ENCODE measurements at places on chromosomes 16 and 17.

DNA sequence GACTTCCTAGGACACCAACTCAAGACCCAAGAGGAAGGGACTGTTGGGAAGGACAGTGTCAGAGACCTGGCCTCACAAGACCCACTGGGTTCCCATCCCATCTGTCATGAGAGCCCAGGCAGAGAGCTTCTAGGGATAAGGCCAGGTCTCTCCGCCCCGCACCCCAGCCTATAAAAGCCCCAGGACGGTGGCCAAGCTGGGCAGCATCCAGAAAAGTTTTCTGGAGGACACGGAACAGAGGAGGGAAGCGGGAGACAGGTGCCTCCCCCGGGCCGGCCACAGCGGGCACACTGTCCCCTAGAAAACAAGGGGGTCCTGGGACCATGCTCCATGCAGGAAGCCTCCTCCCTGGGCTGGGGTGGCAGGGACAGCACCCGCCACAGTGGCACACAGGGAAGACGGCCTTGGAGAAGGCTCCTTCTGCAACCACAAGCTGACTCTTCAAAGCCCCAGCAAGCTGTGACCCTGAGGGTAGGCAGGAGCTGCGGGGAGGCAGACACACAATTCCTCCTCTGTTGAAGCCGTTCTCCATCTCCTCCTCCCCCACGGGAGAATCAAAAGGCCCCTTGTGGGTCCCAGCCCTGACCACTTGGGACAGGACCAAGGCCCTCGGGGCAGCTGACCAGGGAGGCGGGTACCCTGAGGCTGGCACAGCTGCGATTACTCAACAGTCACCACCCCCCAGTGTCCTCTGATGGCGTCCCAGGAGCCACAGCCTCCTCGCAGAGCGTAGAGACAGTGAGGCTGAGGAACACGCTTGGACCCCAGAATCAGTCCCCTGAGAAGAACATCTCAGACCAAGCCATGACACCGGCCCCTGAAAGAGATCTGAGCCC lies 26.1 kb downstream of the TRPV3 start:
- DNase-seq, result no peak

DNA sequence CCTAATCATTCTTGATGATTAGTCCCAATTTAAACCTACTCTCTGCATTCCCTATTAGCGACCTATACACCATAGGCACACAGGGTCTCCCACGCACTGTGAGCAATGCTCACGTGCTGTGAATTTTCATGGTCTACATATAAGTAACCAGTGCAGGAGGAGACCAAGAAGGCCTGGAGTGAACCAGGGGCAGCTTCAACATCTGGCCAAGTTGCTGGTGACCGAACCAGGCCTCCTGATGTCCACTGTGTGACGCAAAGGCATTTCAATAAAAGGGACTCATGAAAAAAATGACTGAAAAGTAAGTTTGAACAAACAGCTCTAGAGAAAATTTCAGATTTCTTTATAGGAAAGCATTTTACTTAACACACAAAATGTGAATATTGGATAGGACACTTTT lies 107.0 kb downstream of the ZFHX3 start:
- no peak for DNase-seq

DNA sequence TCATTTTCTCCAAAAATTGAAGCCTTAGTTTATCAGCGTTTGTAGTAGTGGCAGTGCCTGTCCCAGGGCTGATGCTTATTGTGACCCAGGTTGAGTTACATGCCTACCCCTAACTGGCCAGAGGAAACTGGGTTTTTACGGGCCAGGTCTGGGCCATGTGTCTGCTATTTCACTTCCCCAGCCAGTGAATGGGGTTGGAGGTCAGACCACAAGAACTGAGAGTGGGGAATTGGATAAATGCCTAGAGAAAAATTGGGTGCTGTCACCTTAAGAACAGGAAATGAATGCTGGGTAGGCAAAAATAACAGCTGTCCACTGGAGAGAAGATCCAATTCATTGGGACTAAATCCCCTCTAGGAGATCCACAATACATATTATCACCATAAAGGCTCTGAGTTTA lies 5.2 kb downstream of the ADPRM start:
- DNase-seq, result no peak

GRCh38 chr17:8927395-8927794 lies 38.1 kb downstream of the PIK3R5 start:
- DNase-seq, result no peak

- no peak for DNase-seq
Observed at GRCh38 chr16:72788269-72788809, 259.6 kb downstream of the ZFHX3 start.

DNA sequence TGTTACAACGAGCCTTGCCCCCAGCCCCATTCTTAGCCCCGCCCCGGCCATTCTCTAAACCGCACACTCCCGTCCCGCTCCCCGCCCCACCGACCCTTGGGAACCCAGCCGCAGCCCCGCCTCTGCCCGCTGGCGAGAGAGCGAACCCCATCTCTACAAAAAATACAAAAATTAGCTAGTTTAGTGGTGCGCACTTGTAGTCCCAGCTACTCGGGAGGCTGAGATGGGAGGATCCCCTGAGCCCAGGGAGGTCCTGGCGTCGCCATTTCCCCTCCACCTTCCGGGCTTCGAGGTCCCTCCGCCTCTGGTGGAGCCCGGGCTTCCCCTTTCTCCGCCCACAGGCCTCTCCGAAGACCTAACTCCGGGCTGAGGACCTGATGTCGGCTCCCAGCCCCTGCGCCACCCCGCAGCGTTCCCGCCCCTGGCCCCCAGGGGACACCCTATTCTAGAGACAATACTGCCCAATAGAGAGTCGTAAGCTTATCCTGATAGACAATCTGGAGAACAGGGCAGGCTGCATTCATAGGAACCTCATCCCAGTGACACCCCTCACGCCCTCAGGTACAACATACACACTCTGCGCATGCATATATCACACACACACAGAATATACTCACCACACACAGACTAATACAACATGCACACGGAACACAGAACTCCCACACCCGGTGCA lies 480 bp upstream of the PROCA1 start:
- peak; percentile 64 for DNase-seq

- no peak for DNase-seq
Observed at GRCh38 chr17:9872852-9873251, 32.2 kb downstream of the RCVRN start.

DNA sequence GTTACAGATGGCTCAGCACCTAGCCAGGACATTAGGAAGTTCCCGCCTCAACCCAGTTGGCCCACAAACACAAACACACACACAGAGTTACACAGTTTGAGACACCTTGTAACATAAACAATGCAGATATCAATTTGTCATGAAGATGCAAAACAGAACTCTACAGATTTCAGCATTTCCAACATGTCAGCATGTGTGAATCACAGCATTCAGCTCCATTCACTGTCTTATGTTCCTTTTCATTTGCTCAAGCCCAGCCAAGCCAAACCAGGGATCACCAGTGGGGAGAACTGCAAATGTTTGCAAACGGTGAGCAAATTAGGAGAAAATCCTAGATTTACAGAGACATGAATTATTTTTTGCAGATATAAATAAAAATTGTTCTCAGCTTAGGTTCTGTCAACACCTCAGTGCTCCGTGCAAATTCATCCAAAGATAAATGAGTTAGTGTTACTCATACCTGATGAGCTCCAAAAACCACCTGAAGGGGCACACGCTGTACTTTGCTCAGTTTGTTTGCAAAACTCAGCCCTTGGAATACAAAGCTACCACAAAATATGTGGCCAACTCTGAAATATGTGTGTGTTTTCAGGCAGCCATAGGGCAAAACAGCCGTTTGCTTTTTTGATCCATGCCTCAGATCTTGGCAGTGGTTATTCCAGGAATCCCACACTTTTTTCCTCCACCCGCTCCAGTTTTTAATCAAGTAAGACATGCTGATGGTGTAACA lies 16.3 kb upstream of the COX10 start:
- DNase-seq, result no peak

DNA sequence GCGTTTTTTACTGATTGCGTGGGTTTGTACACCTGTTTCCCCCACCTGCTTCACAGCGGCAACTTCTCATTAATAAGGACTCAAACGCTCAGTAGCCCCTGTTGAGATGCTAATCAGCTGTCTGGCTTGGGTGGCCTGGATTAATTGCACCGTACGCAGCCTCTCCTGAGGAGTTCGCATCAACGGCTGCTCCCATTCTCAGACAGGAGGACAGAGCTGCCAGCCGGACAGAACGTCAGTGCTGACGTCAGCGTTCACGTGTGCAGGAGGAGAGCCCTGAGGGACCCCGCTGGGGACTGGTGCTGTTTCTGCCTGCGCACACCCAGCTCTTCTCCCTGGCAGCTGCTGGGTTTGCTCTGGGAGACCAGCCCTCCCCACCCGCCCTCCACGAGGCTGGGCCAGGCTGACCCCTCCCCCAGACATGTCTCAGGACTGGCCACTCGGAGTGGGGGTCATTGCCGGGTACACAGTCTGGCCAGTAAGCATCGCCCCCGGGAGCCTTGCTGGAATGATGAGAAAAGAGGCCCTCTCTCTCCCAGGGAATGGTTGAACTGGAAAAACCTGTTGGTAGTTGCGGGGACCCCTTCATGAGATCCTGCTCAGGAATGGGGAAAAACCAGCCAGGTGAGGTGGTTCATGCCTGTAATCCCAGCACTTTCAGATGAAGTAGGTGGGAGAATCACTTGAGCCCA lies 5.7 kb upstream of the BANP start:
- no peak for DNase-seq

- DNase-seq, result no peak
Observed at GRCh38 chr17:18950346-18950745, 1.6 kb upstream of the SLC5A10 start.

DNA sequence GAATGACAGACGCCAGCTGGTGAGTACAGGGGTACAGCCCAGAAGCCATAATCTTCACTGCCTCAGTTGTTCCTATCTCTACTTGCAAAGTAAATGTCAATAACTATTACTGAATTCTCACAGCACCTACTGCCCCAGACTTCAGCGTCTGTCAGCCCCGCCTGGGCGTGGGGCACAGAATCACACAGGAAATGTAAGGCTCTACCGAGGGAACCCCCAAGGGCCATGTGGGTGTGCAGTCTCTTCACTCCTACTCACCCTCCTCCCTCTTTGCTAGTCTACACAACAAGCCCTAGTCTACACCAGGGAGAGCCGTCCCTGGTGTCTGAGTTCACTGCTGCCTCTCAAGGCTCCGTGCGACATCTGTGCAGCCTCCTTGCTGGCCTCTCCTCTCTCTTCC lies 4.5 kb downstream of the NPTX1 start:
- DNase-seq, result no peak

GRCh38 chr16:49594685-49595498 lies 221.3 kb downstream of the C16orf78 start:
- no peak for DNase-seq

- DNase-seq, result no peak
Observed at GRCh38 chr17:33261820-33262219, 31.3 kb downstream of the ASIC2 start.

GRCh38 chr16:51757124-51757470 lies 606.0 kb upstream of the SALL1 start:
- no peak for DNase-seq

GRCh38 chr17:62631086-62631935 lies 3.8 kb downstream of the MRC2 start:
- no peak for DNase-seq

- no peak for DNase-seq
Observed at GRCh38 chr16:13136901-13137300, 235.5 kb downstream of the SHISA9 start.

GRCh38 chr17:11628831-11629230 lies 30.6 kb downstream of the DNAH9 start:
- DNase-seq, result no peak

GRCh38 chr17:13351046-13351445 lies 250.7 kb downstream of the HS3ST3A1 start:
- no peak for DNase-seq

DNA sequence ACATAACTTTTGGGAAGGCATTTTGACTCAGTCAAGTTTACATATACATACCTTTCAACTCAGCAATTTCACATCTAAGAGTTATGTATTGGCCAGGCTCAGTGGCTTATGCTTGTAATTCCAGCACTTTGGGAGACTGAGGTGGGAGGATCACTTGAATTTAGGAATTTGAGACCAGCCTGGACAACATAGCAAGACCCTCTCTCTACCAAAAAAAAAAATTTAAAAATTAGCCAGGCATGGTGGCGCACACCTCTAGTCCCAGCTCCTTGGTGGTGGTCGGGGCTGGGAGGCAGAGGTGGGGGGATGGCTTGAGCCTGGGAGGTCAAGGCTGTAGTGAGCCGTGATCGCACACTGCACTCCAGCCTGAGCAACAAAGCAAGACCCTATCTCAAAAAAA lies 79.3 kb downstream of the AATF start:
- DNase-seq, result no peak

GRCh38 chr17:28958820-28959455 lies 7.6 kb upstream of the PHF12 start:
- no peak for DNase-seq

- no peak for DNase-seq
Observed at GRCh38 chr17:69906306-69906705, 168.7 kb upstream of the KCNJ16 start.

- DNase-seq, result no peak
Observed at GRCh38 chr16:10646228-10646580, 48.5 kb downstream of the TEKT5 start.

- no peak for DNase-seq
Observed at GRCh38 chr17:62919388-62919787, 46.6 kb upstream of the TANC2 start.

DNA sequence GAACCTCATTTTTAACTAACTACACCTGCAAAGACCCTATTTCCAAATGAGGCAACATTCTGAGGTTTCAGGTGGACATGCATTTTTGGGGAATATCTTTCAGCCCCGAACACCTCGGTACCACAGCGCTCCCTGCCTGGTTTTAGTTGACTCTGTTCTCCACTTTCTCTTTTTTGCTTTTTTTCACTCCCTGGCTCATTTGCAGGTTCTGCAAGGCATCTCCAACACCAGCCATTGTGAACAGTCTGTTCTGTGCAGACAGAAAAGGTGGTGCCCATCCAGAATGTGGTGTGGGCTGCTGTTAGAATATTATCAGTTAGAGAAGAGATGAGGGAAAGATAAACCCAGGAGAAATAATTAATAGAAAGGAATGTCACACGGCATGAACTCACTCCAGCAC lies 32.5 kb upstream of the ZCCHC14 start:
- no peak for DNase-seq

GRCh38 chr16:68041783-68042182 lies 18.7 kb downstream of the DUS2 start:
- no peak for DNase-seq

DNA sequence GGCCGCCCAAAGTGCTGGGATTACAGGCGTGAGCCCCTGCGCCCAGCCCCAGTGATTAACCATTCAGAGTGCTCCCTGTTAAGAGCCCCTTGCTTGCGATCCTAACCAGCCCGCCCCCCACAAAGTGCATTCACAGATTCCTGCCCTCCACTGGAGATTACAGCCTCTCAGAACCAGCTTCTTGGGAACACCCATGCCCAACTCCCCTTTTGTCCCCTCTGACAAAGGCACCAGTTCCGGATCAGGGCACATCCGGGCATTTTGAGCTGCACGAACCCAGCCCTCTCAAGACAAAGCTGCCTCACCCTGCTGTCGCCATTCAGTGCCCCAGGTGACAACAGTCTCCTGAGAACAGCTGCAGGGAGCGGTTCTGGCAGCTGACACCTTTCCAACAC lies 848 bp upstream of the KRT19 start:
- DNase-seq, result no peak

Measured in stimulated activated CD8-positive, alpha-beta memory T cell treated with anti-CD3 and anti-CD28 coated beads, Interleukin-15, amount 100 ng/mL, for 48 hours (primary cell).